ENCODE measurements at places on chromosomes 5 and 9.

- no peak for DNase-seq
These were observed 6.8 kb upstream of the CXXC5 start for GRCh38 chr5:139641116-139642080.

- DNase-seq: no peak
These were observed 236.4 kb upstream of the DAB2 start for GRCh38 chr5:39661026-39661779.

- no peak for DNase-seq
These were observed 373.6 kb downstream of the ADGRV1 start for GRCh38 chr5:90932052-90932699.

GRCh38 chr9:95018099-95018936, 291.8 kb downstream of the AOPEP start:
- no peak for DNase-seq

- DNase-seq: no peak
These were observed 180.2 kb downstream of the RASEF start for GRCh38 chr9:82882748-82883147.

GRCh38 chr9:108671176-108671575, 184.6 kb downstream of the ACTL7B start:
- DNase-seq: no peak

DNA sequence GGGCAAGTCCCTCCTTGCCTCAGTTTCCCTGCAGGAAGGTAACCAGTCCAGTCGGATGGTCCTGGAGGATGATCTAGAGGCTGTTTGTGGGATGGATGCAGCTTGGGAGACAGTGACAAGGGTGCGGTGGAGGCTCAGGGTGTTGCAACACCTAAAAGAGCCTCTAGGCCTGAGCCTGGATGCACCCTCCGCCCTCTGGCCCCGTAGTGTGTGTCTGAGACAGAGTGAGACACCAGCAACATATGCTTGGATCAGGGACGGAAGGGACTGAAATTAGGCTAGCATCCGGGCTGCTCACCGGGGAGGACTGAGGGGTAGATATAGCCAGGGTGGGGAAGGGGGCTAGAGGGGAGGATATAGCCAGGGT, 1.1 kb downstream of the CRAT start:
- no peak for DNase-seq

- no peak for DNase-seq
These were observed 36.3 kb downstream of the KLHL3 start for GRCh38 chr5:137699336-137700281.

- DNase-seq: no peak
These were observed 226.8 kb downstream of the NMUR2 start for GRCh38 chr5:152178350-152178699.

DNA sequence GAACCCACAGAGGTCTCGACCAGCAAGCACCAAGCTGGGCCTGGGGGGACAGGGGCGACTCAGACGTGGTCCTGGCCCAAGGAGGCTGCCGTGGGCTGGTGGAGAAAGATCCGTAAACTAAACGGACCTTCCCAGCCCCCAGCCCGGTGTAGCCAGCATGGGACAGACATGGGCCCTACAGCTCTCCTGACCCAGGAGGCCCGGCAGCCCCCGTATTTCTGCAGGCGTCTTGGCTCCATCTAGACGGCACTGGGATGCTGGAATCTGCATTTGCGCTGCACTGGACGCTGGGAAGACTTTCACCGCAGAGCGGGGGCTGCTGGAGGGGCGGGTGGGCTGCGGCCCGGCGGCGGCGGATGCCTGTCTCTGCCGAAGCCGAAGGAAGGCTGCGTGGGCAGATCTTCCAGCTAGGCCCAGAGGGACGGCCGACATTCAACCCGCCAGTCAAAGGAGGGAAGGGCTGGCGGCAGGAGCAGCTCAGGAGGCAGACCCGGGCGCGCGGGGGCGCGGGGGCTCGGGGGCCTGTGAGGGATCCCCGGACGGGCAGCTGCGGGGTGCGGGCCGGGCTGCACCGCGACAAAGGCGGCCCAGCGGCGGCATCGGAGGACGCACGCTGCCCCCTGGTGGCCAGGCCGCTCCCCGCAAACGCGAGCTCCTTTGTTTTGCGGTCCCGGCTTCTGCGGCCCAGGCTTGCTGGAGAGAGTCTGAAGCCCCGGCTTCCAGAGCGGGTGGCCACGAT, 266.2 kb downstream of the NSG2 start:
- DNase-seq: peak; percentile 35

GRCh38 chr9:36346569-36346968, 53.5 kb downstream of the RNF38 start:
- DNase-seq: peak; percentile 52

GRCh38 chr5:59487772-59488729, 405.5 kb downstream of the PDE4D start:
- DNase-seq: no peak

DNA sequence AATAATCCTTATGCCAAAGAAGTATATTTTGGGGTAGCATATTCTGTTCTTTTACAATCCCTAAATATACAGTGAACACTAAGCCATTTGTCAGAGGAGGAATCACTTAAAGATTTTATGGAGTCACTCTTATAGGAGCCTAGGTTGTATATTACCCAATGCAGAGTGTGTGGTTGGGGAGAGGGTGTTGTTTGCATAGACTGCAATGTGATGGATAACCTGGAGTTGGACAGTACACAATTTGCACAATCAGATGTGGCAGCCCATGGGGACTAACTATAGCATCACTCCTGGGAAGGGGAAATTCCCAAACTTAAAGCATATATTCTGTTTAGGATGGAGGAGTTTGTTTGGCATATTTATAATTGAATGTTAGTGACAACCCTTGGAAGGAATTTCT, 9.6 kb upstream of the NDFIP1 start:
- DNase-seq: no peak

- no peak for DNase-seq
These were observed 115.7 kb downstream of the MAN2A1 start for GRCh38 chr5:109805472-109805871.

DNA sequence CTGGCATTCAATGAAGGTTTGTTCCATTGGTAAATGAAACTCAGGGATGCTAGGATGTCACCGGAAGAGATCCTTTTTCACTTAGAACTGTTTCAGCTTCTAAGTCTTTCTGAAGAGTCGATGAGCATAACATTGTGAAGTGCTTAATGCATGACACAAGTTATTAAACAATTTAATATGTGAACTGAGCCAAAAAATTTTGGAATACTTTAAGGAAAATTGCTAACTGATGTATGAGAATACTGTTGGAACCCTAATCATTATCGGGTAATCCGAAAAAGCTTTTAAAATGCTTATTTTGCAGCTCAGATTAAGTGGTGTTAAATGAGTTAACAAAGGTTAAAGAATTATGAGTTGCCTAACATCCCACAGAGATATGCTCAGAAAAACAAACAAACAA, 34.9 kb downstream of the DMRT2 start:
- no peak for DNase-seq

DNA sequence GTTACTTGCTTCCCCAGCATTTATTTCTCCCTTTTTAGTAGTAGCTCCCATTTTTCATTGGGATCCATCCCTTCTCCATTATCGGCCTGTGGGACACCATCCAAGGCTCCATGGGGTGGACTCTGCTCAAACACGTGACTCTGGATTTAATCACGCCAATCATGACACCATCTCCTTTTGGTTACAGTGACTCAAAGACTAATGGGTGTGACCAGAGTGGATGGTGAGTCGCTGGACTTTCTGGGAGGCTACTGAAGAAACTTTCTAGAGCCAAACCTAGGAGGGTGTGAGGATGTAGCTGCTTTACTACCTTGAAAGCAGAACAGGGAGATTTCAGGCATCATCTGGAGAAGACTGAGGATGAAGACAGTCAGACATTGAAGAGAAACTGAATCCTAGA, 93.1 kb downstream of the PJA2 start:
- no peak for DNase-seq

- DNase-seq: no peak
These were observed 41.6 kb upstream of the POMT1 start for GRCh38 chr9:131461166-131461565.

DNA sequence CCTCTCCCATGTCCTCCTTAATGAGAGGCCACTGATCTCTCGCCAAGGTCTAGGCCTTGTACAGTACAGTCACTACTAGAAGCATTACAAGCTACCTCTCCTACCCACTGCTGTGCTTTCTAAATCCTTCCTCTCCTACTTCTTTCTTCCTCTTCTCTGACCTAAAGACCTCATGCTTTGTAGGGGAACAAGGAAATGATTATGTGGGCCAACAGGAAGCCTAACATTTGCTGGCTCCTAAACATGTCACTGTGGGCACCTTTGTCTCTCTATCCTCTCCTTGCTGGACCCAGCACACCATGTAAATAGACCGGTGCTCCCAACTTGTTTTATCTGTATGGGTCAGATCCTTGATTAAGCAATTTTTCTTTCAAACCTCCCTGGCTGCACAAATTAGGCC, 16.7 kb downstream of the SLC28A3 start:
- no peak for DNase-seq

GRCh38 chr5:168860081-168860480, 280.9 kb upstream of the PANK3 start:
- no peak for DNase-seq

DNA sequence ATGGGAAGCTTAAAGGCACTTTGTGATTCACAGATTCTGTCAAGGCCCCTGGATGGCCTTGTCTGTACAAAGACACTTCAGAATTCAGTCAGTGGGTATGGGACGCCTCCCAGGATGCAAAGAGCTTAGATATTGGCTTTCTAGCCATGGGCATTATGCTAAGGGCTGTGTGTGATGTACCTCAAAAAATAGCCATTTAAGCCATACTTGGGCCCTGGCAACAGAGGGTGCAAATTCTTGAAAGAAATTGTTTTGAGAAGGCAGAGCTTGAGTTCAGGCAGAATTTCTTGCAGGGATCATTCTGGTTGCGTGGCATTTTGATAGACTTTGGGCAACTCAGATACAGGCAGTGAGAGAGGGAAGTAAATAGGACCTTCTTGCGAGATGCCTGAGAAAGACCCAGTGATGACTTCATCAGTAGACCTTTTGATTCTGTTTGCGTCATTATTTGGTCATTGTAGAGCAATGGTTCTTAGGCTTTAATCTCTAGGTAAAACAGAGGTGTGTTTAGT, 3.9 kb downstream of the CYFIP2 start:
- DNase-seq: no peak

GRCh38 chr9:98107926-98108325, 11.1 kb downstream of the TRIM14 start:
- no peak for DNase-seq

DNA sequence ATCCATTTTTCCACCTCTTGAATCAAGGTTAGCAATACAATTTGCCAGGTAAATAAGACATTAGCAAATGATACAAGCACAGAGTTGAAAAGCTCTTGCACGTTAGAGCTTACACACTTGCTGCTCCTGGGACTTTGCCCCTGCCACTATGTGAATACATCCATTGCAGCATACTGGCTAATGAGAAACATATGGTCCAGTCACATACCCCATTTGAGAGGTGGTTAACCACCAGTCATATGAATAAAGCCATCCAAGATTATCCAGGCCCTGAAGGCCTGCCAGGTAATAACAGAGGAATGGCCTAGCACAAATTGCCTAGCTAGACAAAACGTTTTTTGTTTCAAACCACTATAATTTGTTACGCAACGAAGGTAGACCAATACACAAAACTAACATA, 45.8 kb upstream of the FTMT start:
- DNase-seq: no peak

DNA sequence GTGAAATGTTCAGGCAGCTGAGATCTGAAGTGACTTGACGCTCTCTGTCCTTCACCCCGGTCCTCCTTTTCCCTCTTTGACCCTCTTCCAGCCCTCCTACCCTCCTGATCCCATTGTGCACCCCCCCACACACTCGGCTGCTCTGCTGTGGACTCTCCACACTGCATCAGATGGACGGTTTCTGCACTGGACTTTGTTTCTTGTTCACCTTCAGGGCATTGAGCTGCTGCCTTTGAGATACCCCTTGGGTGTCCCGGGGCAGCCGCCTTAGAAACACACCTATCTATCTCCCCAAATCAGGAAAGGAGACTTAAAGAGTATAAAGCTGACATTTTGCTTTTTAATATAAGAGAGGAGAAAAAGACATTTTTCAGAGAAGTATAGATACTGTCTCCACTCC, 27.5 kb downstream of the AMBP start:
- DNase-seq: no peak

GRCh38 chr5:156834916-156835315, 15.2 kb upstream of the PPP1R2B start:
- DNase-seq: no peak

- no peak for DNase-seq
These were observed 39.0 kb upstream of the TARS1 start for GRCh38 chr5:33401482-33402390.

- no peak for DNase-seq
These were observed 12.0 kb downstream of the FOXD1 start for GRCh38 chr5:73436535-73437100.

DNA sequence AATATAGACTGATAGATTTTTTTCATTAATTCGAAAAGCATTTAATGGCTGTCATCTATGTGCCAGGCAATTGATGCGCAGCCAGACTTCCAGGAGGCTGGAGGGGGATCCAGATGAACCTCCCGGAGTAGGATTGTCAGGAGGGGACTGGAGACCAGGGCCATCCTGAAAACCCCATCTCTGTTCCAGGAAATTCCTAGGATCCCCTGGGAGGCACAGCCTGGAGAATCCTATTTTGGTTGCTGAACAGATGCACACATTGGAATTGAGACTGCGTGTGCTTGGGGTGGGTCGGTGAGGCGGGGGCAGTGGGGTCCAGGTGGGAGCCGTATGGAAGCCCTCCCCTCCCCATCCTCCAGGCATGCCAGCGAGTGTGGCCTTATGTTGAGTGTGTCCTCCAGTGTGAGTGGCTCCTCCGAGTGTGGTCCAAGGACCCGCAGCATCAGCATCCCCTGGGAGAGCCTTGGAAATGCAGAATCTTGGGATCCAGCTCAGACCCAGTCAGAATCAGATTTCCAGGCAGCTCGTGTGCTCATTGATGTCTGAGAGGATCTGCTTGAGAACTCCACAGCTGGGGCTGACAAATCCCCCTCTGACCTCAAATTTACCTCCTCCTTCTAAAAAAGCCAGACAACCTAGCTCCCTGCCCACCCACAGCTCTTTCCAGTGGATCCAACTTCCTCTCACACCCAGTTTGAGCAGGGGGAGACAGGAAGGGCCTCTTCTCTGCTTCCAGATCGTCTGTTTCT, 38.7 kb downstream of the ROPN1L start:
- no peak for DNase-seq

DNA sequence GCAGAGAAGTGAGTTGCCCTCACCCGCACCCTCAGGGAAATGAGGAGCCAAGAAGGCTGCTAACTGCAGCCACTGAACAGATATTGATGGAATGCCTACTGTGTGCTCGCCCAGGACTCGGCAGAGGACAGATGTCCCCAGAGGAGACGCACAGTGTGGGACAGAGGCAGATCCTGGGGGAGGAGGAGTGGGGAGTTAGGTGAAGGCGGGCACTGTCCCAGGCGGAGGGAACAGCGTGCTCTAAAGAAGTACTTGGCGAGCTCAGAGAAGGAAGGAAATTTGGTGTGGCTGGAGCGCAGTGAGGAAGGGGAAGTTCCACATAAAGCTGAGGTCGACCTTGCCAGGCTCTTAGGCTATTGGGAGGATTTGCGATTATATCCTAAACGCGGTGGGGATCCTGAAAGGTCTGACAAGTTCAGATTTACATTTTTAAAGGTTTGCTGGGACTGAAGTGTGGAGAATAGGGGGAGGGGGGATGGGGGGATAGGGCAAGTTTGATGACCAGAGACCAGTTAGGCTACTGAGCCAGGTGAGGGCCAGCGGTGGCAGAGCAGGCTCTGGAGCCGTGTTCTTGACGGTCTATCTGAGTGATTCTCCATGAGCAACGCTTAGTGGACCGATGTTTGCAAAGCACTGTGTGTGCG, 23.6 kb upstream of the CERCAM start:
- DNase-seq: no peak

All from NCI-H1930 (cell line).